IMR-90 (cell line): ENCODE measurements at places on chromosomes 3 and 15. TPM values are rescaled to one million over a fixed set of nuclear protein-coding genes. Genes with fewer than 3 reads are reported as not detected.
A peak's percentile ranks its signal among the peaks of the same experiment; 100 is the strongest.

DNA sequence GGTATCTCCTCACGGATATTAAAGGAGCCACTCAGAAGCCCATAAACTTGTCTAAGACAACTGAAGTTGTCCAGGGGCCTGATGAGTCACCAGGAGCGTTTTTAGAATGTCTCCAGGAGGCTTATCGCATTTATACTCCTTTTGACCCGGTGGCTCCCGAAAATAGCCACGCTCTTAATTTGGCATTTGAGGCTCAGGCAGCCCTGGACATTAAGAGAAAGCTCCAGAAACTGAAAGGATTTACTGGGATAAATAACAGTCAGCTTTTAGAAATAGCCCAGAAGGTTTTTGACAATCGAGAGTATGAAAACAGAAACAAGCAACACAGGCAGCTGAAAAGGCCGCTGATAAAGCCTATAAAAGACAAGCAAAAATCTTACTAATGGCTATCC is 4.1 kb downstream of the DET1 start:
- DNase-seq = no peak

DNA sequence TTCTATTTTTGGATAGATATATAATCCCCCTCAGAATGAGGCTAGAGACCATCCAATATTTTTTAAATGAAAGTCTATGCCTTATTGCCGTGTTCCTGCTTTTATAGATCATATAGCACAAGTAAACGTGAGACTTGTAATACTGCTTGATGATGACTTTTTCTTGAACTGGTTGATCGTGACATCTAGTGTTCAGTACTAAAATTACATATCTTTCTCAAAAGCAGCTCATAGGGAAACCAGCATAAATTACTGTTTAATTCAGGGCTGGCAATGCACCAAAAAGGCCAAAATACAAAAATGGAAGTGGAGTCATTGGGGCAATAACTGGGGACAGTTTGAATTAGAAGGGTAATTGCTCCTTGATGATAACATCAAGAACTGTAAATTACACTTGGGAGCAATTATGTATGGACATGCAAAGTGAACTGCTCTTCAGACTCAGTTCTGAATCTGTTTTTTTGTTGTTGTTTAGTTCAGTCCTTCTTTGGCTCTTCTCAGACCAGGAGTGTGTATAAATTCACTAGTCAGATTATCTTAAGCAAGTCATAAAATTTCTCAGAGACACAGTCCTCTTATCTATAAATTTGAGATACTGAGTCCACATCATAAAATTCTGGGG is 325.3 kb downstream of the THSD4 start:
- DNase-seq = peak; percentile 80

DNA sequence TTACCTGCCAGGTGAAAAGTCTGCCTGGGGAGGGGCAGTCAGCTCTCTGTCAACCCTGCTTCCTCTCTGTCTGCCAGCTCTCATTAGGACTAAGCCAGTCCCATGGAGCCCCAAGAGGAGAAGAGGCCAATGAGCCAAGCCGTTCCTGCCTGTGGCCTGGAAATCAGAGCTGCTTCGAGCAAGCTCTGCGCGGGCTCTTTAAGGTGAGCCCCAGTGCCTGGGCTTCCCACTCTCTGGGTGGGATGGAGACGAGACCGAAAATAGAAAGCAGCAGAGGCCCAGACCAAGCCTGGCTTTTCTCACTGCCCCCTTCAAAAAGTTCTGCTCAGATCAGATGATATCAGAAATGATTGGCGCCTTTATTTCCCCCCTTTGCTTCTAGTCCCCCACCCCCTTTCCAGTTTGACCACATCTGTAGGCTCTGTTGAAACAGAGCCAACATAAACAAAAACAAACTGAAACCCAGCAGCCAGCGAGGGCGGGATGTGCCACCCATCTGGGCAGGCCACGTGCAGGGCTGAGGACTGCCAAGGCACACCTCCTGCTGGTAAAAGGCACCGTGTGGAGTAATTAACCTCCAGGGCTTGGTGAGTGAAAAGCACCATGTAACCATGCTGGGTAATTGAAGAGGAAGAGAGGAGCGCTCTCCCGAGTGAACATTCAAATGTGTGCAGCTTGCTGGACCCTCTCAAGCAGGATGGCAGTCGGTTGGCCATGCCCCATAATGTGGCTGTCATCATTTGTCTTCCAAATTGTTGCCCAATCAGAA is 471.0 kb upstream of the PROK2 start:
- DNase-seq = no peak

- DNase-seq = no peak
These were observed 527 bp downstream of the CSNK1G1 start for GRCh38 chr15:64355348-64355943.

DNA sequence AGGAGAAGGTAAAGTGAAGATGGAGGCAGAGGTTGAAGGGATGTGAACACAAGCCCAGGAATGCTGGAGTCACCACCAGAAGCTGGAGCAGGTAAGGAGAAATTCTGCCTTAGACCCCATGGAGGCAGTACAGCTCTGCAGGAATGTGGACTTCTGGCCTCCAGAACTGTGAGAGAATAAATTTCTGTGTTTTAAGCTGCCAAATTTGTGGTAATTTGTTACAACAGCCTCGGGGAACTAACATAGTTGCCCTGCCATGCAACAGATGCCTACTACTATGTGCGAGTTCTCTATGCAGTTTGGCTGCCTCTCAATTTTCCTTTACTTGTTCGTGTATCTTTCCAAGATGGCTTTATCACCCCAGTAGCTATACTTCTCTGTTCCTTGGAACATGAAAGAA is 394.1 kb downstream of the TUSC7 start:
- DNase-seq = no peak

- peak; percentile 46 for DNase-seq
These were observed 8.5 kb downstream of the LIPC start for GRCh38 chr15:58440158-58440910.

GRCh38 chr3:79418855-79419621 is 348.8 kb downstream of the ROBO1 start:
- DNase-seq = no peak

GRCh38 chr15:74045184-74045583 is 37.2 kb downstream of the GOLGA6A start:
- DNase-seq = no peak

DNA sequence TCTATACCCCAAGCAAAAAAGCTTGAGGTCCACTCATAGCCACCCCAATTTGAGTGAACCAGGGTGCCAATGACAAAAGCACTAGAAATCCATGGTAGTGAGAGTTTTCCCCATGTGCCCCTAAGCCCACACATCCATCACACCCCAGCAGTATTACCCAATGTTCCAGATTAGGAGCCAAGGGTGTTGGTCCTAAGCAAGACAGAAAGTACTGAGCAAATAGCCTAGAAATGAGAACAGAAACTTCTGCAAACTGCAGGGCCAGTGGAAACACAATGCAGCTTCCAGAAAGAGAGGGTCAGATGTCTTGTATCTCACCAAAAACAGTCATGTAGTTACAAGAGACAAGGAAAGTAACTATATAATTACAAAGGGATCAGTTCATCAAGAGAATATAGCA is 10.9 kb upstream of the OXTR start:
- DNase-seq = no peak

DNA sequence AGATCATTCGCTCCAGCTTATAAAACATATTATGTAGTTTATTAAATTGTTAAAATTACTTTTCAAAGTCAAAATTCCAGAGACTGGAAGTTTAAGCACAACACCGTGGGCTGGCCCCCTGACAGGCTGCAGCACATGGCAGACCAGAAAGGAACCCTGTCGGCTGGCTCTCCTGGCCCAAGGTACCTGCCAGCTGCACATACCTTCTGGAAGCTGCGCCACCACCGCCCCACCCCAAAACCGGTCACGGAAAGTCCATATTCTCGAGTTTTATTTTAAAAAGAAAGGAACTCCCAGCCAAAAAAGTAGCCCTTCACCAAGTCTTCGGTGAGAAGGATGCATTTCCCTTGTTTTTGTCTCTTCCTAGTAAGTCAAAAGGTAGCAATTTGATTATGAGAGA is 94.6 kb downstream of the FOXP1 start:
- DNase-seq = no peak

- DNase-seq = no peak
These were observed 255.3 kb upstream of the LRTM1 start for GRCh38 chr3:55183201-55183600.

- peak; percentile 79 for DNase-seq
These were observed 71.0 kb downstream of the WWTR1 start for GRCh38 chr3:149586871-149587270.

DNA sequence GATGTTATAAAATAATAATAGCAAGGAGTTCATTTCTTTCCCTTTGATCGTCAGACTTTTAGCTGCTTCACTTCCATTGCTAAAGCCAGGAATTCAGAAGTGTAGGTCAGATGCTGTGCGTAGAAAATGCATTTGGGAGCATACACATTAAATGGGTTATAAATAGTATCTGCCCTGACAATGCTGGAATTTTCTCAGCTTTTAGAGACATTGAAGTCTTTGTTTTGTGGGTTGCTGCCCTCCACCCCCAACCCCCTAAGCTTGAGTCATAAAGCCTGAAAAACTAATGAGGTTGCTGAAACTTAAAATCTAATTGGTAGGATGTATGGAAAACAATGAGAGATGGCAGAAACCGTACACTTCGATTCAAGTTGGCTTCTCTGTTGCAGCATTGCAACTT is 81.9 kb downstream of the MITF start:
- DNase-seq = no peak

GRCh38 chr15:67240235-67241131 is 14.0 kb downstream of the AAGAB start:
- DNase-seq = no peak

C3orf85 gene
- not detected in 2 replicates for total RNA-seq

UCN2 gene
- total RNA-seq = 0.54 and 0.56 TPM in 2 replicates

SCN5A gene
- 1.7 and 2.0 TPM in 2 replicates for total RNA-seq

SKOR1 gene
- total RNA-seq = not detected in 2 replicates
